Endothelial cell (in vitro differentiated cells): ENCODE measurements at places on chromosomes 16 and 17.

GRCh38 chr17:21376081-21376758 lies at the start of gene KCNJ12:
KCNJ12 (plus strand) TSS chr17:21376357; CDS start chr17:21415343, 38,986 bp downstream.
- no peak for DNase-seq

DNA sequence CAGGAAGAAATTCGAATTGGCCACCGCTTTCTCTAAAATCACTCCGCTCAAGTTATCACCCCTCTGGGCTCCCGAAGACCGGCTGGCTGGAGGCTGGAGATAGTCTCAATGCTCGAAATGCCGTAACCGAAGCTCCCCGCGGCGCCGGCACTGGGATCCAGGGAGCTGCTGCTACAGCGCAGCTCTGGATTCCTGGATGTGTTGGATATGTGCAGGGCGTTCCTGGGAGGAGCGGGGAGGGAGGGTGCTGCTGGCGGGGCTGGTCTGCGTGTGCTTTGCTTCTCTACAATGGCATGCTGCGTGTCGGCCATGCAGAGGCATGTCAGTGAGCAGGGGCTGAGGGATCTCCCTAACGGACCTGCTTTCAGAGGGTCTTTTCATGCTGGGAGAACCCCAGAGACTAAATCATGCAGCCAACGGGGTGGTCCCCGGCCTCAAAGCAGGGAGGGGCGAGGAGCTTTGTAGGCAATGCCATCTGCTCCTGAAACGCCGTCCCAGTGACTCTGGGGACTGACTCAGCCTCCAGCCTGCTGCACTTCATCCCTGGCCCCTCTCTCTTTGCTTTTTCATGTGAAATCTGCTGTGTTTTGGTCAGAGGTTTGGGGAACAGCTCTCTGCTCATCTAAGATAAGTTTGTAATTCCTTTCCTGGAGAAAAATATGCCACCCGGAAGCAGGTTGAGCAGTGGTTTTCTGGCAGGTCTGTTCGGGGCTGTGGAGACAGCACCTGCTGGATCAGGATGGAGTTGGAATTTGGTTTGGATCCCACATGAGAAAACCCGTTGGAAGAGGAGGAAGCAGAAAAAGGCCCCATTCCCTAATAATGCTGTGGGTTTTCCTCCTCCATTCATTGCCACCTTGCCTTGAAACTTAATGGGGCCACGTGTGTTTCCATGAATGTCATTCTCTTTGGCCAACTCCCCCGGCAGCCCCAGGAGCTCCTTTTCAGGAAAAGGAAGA lies 311.4 kb downstream of the SEC14L1 start:
- DNase-seq, result peak; percentile 50

DNA sequence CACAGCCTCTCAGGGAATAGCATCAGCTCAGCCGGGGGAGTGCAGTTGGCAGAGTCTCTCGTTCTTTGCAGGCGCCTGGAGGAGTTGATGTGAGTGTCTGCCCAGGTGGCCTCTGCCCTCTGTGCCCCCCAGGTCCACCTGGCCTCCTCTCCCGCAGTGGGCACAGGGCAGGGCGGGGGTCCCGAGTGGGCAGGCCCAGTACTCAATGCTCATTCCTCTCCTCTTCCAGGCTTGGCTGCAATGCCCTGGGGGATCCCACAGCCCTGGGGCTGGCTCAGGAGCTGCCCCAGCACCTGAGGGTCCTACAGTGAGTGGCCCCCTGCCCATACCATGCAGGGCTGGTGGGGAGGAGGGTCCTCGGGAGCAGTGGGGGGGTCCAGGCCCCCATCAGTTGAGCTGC lies 14.7 kb upstream of the CPNE2 start:
- DNase-seq, result no peak

- no peak for DNase-seq
Observed at GRCh38 chr17:4557626-4558346, 2.6 kb downstream of the GGT6 start.

DNA sequence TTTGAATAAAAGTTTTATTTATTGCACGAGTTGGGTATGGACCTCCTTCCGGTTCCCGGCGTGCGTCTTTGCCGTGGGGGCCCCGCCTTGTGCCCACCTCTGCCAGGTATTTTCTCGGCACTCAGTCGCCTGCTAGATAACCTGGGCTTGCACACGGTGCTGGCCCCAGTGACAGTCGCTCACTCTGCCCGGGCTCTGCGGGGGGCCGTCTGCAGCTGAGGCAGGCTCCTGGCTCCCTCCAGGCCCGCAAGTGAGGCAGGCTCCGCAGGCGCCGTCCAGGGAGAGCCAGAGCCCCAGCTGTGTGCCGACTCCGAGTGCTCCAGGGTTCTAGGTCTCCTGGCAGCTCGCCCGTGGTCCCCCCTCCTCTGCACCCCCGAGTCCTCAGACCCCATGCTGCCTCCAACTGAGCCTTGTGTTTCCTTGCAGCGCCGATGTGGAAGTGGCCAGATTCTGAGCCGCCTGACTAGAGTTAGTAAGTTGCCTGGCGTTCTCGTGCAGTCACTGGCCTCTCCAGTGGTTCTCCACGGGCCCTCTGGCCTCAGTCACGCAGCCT lies 54.7 kb upstream of the PVALEF start:
- DNase-seq, result no peak

DNA sequence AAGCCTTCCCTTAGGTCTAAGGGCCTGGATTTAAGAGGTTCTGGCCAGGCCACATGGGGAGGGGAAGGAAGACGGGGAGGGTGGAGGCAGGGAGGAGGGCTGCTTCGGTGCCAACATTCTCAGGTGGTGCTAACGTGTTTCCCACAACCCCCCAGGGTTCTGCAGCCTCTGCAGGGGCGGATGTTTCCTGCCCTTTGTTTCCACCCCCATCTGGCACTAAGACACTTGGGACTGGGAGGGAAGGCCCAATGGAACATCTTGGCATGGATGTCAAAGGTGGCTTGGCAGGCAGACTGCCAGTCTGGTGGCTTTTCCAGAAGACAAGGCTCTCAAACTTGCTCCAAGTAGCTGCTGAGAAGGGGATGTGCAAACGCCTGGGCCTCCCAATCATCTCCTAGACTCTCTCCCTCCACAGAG lies 12.7 kb downstream of the HIC1 start:
- no peak for DNase-seq

GRCh38 chr17:35936063-35936462 lies 5.5 kb upstream of the RDM1 start:
- DNase-seq, result no peak

GRCh38 chr17:33016920-33017319 lies 25.3 kb downstream of the SPACA3 start:
- DNase-seq, result no peak

DNA sequence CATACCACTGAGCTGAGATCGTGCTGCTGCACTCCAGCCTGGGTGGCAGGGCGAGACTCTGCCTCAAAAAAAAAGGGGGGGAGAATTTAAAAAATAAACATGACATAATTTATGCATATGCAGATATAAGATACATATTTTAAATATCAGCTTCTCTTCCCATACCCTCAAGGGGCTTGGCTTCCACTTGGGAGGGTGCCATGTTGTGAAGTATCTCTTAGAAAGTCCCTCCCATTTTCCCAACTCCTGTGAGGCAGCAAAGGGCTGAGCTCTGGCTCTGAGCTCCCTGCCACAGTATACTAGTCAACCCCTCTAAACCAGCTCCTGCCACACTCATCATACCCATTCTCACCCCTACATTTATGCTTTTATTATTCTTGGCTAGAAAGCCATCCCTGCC lies 39.4 kb downstream of the MYH11 start:
- DNase-seq, result no peak

- peak; percentile 56 for DNase-seq
Observed at GRCh38 chr17:3983606-3984484, 19.6 kb upstream of the ATP2A3 start.

DNA sequence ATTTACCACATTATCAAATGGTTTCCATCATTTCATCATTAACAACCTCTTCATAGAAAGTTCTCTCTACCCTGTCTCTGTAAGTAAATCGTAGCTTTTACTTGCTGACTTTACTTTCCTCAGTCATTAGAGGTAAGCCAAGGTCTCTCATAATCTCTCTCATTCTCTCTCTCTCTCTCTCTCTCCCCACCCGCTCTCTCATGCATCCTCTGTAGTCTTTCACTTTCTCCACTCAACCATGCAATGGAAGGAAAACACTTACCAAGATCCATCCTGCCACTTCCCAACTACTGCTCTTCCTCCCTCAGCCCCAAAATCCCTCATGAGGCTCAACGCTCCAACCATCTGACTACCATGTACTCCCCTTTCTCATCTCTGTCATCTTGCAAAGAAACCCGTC lies 6.1 kb downstream of the CEP112 start:
- DNase-seq, result no peak

DNA sequence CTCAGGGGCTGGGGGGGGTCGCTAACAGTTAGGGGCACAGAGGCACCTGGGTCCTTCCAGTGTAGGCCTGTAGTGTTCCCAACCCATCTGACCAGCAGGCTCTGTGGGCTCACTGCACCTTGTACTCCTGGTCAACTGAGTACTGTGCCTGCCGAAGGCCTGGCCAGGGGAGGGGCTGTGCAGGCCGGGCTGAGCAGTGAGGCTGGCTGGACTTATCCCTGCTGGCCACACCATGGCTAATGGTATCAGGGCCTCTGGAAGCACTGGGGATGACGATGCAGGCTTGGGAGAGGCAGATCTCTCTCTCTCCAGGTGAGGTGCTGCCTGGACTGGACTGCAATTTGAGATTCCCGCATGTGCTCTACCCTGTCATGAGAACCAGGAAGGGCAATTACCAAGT lies 58.9 kb upstream of the SDK2 start:
- no peak for DNase-seq

- DNase-seq, result no peak
Observed at GRCh38 chr17:80754846-80755245, 210.2 kb downstream of the RPTOR start.

DNA sequence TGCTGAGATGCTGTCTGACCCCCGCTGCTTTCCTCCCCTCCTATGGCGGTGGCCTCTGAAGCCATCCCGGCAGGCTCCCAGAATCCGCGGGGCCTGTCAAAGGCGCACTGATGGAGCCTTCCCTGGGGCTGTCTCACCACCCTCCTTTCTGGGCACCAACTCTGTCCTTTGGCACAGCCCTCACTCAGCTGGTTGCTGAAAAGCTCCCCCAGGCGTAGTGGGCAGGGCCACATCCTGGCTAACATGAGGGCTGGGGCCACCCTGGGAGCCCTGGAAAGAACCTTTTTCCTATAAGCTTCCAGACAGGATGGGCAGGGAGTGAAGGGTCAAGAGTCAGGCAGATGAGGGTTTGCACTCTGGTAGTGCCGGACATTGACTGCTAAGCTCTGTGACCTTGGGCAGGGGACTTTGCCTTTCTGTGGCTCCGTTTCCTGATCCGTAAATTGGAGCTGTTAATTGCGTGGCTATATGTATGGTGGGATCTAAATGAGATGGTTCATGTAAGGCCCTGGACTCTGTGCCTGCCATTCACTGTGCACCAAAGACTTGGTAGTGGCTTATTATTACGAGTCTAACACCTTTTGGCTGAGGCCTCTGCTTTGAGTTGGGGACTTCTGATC lies 27.6 kb upstream of the LASP1NB start:
- DNase-seq, result no peak

GRCh38 chr17:47707056-47707804 lies 13.3 kb downstream of the TBKBP1 start:
- no peak for DNase-seq

DNA sequence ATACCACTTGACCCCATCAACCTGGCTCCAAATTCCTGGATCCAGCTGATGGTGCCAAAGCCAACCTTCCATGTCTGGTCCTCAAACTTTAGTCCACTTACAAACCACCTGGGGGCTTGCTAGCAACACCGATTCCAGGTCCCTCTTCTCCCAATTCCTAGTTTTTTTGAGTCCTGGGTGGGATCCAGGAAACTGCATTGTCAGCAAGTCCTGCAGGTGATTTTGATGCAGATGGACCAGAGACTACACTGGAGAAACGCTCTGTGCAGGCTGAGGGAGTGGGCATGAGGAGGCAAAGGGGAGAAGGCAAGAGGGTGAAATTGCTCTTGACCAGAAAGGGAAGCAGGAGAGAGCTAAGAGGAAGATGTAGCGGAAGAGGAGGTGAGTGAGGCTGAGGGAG lies 21.0 kb upstream of the NOS2 start:
- no peak for DNase-seq

DNA sequence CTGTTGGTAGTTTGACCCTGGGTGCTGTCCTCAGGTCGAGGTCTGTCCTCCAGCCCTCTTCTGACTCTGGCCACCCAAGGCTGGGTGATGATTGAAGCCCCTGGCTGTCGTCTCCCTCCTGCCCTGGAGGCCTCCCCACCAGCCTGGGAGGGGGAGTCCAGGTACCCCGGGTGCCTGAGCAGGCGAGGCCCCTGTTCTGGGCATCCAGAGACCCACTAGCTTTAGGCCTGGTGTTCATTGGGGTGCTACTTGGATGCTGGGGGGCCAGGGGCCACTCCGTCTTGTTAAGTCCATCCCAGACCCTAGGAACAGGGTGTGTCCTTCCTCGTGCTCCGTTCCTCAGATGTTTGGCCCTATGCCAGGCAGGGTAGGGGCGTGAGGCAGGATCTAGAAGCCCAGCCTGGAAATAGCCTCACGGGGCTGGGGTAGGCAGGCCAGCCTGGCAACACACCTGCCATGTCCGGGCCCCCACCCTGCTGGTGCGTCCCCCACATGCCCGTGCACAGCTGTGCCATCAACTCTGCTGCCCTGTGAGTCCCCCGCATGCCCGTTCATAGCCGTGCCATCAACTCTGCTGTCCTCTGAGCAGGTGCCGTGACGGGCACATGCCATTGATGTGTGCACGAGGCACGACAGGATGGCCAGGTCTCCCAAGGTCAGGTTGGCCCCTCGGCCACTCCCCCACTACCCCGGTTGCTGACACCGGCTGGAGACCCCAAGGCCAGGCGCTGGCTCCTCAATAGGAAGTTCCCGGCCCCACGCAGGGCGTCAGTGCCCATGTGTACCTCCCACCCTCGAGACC lies 36.9 kb downstream of the GINS2 start:
- DNase-seq, result no peak

DNA sequence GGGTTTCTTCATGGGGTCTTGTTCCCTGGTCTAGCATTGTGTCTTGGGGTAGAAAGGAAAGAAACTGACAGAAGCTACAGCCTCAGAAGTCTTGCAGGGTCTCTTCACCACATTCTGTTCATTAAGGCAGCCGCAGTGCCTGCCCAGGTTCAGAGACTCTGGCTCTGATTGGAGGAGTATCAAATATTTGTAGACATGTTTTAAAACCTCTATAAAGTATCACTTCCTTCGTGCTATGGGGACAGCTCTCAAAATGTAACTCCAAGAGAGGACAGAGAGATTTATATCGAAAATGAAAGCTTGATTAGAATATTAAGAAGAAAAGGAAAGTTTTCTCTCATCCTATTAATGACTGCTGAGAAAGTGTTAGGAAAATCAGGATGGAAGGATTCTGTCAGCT lies 107.0 kb upstream of the CACNG3 start:
- DNase-seq, result no peak

DNA sequence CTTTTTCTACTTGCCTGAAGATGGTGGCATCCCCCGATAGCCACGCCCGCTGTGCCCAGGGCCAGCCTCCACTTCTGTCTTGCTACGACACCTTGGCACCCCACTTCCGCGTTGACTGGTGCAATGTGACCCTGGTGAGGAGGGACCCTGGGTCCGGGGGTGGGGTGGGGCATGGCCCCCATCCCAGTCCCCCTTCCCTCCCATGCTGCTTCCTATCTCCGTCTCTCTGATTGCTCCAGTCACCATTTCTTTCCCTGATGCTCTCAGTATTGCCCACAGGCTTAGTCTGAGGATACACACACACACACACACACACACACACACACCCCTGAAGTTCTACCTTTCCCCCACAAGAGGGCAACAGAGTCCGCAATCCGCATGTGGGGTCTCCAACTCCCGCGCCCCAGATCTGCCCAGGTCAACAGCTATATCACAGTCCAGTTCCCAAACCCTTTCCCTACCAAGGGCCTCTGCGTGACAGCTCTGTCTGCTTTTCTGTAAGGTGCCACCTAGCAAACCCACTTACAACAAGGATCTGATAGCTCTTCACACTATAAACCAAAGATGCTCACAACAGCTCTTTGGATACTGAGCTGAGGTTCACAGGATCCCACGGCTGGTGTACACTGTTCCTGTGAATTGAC lies 3.4 kb downstream of the SGCA start:
- DNase-seq, result peak; percentile 67
